ENCODE measurements at places on chromosomes 3 and 15. TPM values are rescaled to one million over a fixed set of nuclear protein-coding genes. Genes with fewer than 3 reads are reported as not detected.

The FURIN gene
- 47.6 TPM for total RNA-seq

GRCh38 chr3:99789011-99789721 is 28.5 kb upstream of the CMSS1 start:
- no peak for DNase-seq

The FOXL2NB gene
- 1.5 TPM for total RNA-seq

- DNase-seq: no peak
These were observed 97.5 kb downstream of the CFAP20DC start for GRCh38 chr3:58952128-58952917.

DNA sequence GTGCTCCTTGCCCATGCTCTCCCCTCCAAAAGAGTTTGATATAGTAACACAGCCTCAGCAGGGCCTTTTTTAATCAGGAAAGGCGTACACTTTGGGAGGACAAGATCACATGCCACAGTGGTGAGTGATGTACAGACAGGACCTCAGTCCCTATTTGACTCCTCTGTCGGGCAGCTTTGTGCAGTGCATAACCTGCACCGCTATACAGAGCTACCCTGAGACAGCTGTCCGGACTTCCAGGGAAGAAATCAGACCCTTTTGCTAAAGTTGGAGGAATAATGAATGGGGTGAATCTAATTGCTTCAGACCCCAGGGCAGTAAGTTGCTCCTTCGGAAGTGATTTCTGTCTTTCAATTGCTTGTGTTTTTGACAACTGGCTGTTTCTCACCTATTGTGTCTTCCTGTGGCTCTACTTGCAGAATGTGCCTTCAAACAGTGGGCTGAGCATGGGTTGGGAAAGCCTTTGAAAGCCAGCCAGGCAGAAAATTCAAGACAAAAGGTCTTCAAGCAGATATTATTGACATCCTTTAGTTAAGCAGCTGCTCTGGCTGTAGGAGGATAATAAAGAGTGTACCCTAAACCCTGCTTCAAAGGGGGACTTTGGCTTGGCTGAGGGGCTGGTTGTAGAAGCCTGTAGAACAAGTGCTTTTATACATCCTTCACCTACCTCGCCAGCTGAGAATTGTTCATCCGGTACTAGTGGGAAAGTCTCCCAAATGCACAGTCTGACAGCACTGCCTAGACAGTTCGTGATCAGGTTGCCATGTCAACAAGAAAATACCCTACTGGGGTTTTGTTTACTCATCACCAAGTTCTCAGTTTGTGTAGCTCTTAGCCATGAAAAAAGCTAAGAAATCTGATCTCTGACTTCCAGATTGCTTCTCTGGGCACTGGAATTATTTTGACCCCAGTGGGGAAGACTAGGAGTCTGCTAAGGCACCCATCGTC is 35.1 kb downstream of the SNTN start:
- DNase-seq: no peak

The CTXN2 gene
- not detected for total RNA-seq

The IL16 gene
- 19.9 TPM for total RNA-seq

The EPHA6 gene
- total RNA-seq: 1.2 TPM

The SPATA12 gene
- total RNA-seq: not detected

DNA sequence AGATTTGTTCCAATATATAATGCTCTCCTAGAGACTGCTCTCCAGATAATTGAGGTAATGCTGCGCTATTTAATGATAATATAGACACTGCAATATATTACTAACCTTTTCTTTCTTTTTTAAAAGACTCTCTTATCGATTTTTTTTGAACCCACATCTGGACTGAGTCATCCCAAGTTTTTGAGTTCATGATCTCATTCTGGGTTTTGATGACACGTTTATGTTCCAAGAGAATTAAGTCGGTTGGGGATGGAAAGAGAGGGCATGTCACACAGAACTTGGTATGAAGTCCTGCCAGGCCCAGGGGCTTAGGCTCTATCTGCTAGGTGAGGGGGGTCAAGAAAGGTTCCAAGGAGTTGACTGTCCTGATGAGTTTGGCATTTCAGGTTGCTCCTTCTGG is 431.1 kb downstream of the MFSD1 start:
- DNase-seq: no peak

GRCh38 chr3:146501752-146502151 is 32.4 kb upstream of the PLSCR2 start:
- no peak for DNase-seq

GRCh38 chr15:55764398-55764797 is 21.4 kb upstream of the PRTG start:
- no peak for DNase-seq

GRCh38 chr3:30643763-30644462 is 37.5 kb downstream of the TGFBR2 start:
- no peak for DNase-seq

GRCh38 chr3:132556508-132557159 is 40.4 kb upstream of the ACKR4 start:
- DNase-seq: no peak

The COPG1 gene
- total RNA-seq: 76.4 TPM

DNA sequence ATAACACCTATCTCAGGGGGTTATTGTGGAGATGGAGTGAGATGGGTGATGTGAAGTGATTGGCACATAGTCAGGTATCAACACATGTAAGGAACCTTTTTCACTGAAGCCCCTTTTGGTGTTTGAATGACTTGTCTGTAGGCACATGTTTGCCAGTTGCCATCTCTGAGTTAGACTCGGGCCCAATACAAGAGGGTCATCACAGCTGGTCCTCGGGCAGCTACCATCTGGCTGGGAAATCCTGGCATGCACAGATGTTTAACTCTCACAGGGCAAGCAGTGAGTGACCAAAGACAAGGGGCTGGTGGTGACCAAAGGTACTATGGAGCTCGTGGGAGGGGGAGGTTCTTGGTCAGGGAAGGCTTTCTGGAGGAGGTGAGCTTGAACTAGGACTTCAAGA is 118.8 kb downstream of the CLSTN2 start:
- no peak for DNase-seq

DNA sequence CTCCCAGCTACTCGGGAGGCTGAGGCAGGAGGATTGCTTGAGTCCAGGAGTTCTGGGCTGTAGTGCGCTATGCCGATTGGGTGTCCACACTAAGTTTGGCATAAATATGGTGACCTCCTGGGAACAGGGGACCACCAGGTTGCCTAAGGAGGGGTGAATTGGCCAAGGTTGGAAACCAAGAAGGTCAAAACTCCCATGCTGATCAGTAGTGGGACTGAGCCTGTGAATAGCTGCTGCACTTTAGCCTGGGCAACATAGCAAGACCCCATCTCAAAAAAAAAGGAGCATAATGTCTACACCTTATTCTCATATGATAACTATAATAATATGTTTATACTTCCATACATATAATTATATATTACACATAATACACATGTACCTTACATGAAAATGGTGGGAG is 6.1 kb upstream of the GLB1 start:
- DNase-seq: no peak

GRCh38 chr15:44710236-44711095 is 657 bp downstream of the PATL2 start:
- DNase-seq: no peak

DNA sequence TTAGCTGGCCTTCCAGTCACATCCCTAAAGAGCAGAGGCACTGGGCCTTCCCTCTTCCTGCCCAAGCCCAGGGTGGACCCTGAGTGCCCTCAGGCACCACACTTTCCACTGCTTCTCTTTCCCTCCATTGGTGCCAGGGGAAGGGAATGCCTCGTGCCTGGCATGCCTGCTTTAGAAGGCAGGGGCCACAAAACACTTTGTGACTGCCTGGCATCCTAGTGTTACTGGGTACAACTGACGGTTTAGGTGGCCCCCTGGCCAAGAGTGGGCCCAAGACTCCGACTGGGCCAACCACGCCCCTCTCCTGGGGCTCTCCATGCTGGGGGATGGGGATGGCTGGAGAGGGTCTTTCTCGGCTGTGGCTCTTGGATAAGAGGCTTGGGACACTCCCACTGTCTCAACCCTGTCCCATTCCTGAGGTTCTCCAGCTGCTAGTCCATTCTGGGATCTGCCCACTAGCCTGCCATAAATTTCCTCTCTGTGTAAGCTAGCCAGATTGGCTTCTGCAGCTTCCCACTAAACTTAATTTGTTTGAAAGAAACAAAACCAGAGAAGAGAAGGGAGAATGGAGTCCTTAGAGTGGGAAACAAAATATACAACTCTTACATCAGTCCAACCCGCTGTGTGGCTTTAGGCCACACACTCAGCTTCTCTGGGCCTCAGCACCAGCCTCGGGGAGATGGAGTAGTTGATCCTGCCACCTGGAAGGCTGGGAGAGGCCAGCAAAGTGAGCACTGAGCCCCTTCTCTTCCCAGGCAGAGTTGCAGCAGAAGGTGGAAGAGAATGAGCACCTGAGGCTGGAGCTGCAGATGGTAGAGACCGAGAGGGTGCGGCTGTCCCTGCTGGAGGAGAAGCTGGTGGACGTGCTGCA is 24.1 kb upstream of the GP9 start:
- no peak for DNase-seq

The FEZF2 gene
- total RNA-seq: not detected

DNA sequence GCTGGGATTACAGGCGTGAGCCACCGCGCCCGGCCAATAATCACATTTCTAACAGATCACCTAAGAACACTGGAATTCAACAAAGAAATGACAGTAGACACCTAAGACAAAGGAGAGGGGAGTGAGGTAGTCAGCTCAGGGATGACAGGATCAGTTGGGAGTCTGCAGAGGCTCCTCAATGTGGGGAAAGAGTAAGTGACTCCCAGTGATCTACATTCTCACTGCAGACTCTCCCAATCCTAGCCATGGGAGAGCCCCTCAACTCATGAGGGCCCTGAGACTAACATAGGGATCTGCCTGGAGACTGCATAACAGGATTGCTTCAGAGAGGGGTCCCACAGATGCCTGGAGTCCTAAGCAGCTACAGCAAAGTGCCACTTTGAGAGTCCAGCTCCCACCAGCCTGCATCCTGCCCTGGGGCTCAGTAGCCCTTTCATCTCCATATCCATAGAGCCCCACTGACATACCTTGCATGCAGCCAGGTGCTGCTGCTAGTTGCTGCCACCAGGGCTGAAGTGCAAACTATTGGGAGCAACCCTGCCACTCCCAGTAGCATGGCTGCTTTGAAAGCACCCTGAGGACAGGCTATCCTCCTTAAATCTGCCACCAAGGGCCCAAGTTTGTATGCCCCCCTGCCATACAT is 21.8 kb upstream of the PFN2 start:
- no peak for DNase-seq

- DNase-seq: no peak
These were observed 3.5 kb downstream of the KCNMB3 start for GRCh38 chr3:179247289-179248015.

GRCh38 chr3:141392897-141393734 is 24.8 kb downstream of the ZBTB38 start:
- no peak for DNase-seq

DNA sequence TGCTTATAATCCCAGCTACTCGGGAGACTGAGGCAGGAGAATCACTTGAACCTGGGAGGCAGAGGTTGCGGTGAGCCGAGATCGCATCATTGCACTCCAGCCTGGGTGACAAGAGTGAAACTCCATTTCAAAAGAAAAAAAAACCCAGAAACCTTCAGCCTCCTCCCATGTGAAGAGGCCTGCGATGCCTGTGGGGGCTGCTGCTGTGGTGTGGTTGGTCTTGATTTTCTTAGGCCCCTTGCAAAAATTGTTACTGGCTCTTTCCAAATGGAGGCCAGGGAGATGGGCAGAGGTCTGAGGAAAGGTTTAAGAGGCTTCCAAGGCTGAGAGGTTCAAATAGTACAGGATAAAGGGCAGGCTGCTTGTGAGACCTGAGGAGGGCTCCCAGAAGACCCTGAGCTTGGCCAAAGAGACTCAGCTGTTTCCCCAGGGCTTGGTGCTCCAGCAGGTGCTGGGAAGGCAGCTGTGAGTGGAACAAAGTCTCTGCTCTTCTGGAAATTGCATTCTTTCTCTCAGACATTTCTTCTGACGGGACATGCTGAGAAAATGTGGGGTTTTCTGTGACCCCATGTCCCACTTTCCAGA is 18.4 kb downstream of the GCSAM start:
- DNase-seq: no peak

The ADAMTSL3 gene
- total RNA-seq: 4.2 TPM

DNA sequence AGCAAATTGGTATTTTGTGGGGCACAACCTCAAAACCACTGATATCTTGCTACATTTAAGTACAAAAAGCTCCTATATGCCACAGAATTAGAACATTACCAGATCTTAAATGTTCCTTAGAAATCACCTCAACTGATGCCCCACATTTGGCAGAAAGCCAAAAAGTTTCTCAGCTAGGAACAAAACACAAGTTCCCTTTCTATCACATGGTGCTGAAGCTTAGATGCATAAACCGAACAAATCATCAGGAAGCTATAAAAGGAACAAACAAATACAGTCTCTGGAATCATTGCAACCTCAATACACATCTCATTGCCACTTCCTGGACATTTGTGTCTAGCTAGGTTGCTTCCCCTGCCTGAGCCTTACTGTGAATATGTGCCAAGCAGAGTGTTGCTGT is 492.6 kb downstream of the LPP start:
- DNase-seq: no peak

The MUSTN1 gene
- total RNA-seq: 30.2 TPM

DNA sequence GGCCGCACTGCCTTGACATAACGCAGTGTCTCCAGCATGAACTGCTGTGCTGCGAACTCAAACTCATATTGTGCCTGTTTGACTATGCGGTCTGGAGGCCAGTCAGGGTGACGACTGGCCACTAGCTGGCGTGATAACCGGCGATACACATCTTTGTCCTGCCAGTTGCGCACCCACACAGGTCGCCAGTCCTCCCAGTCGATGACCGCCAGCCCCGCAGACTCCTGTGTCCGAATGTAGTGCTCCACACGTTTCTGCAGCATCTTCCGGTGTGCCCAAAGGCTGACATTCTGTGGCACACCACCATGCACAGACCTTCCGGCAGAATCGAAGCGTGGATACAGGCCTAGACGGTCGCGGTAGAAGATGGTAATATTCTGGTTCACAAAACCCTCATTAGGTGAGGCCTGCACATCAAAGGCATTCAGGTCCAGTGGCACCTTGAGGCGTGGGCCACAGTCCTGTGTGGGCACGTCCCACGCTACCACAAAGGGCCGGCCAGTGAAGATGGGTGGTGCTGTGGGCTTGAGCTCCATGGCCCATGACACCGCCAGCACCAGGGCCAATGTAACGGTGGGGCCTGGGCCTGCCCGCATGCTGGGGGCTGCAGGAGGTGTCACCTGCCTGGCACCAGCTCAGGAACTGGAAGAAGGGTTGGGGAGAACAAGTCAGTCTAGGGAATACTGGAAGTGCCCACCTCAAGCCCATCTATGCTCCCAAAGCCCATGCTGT is 2.5 kb downstream of the HYAL2 start:
- no peak for DNase-seq

- DNase-seq: no peak
These were observed 116.3 kb downstream of the CLSTN2 start for GRCh38 chr3:140051019-140051957.

Measured in vagina (tissue), 2 donors.